ENCODE measurements at places on chromosomes 3 and 15. TPM values are rescaled to one million over a fixed set of nuclear protein-coding genes. Genes with fewer than 3 reads are reported as not detected.
A peak's percentile ranks its signal among the peaks of the same experiment; 100 is the strongest.

DNAH12 gene
- 0.07 TPM for total RNA-seq

GRCh38 chr3:13605555-13605954, 56.6 kb downstream of the FBLN2 start:
- no peak overlapping the region for H3K4me3 ChIP-seq
- H3K4me1 ChIP-seq, result no peaks in the 10 kb centered on the region
- H3K36me3 ChIP-seq, result peaks cover 2% of the 10 kb centered on the region
- H3K27me3 ChIP-seq, result no peaks in the 10 kb centered on the region

- H3K4me1 ChIP-seq, result no peaks in the 10 kb centered on the region
- H3K36me3 ChIP-seq, result no peaks in the 10 kb centered on the region
- H3K27ac ChIP-seq, result no peak overlapping the region
Measured at GRCh38 chr3:133158686-133159085, 120.5 kb downstream of the TMEM108 start.

DNA sequence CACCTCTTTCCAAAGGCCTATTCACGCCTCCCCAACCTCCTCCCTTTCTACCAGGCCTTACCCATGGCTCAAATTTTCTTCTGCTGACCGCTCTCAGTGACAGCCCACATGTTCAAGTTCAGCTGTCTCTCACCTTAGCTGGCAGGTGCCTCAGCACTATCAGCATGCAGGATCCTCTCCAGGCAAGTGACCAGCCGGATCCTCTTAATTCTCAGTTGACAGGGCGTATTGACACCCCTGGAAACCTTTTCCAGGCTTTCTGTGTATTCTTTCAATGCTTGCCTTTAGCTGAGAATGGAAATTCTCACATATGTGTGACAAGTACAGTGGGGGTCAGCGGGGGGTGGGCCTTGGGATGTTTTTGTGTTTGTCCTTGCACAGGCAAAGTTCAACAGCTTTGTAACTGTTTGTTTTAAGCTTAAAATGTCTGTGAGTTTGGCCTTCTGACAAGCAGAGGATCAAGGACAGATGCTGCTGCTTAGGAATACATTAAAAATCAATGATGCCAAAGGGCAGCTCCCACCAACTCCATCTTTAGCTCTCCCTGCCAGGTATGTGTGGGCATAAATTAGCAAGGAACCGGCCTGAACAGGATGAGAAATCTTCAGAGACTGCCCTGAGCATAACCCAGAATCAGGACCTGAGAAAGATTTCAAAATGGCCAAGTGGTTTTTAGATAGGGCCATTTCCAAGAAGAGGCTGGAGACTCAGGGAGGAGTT, 17.4 kb upstream of the BDH1 start:
- H3K36me3 ChIP-seq, result peaks cover 14% of the 10 kb centered on the region
- peaks cover 16% of the 10 kb centered on the region for H3K27me3 ChIP-seq
- no peak for DNase-seq
- no peak overlapping the region for H3K4me3 ChIP-seq
- peaks cover 8% of the 10 kb centered on the region for H3K4me1 ChIP-seq
- no peak overlapping the region for H3K27ac ChIP-seq

GRCh38 chr3:111700054-111700453, 104.9 kb upstream of the ZBED2 start:
- peak overlapping the region; percentile 34 for H3K4me3 ChIP-seq
- peaks cover 32% of the 10 kb centered on the region for H3K4me1 ChIP-seq
- peaks cover 15% of the 10 kb centered on the region for H3K36me3 ChIP-seq
- H3K27me3 ChIP-seq, result no peaks in the 10 kb centered on the region
- peak; percentile 23 for DNase-seq

ESYT3 gene
- 0.09 TPM for total RNA-seq

DNA sequence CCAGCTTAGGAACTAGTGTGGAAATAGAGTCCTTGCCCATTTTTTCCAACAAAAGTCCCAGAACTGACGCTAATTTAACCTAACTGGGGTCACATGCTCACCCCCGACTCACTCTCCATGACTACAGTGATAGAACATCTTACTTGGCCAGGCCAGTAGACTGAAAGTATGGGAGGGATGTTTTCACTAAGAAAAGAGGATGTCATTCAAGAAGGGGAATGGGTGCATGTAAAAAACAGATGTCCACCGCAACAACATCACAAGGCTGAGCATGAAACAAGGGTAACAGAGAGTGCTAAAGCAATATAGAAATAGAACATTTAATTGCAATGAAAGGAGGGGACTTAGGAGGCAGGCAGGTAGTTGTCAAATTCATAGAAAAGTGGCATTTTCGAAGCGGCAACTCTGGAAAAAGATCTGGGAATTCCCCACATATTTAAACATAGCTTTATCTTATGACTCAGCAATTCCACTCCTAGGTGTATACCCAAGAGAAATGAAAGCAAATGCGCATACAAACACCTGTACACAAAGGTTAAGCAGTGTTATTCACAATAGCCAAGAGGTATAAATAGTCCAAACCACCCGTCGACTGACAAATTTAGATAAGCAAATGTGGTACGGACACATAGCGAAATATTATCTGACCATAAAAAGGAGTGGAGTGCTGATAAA, 41.1 kb upstream of the UBE2E2 start:
- no peaks in the 10 kb centered on the region for H3K36me3 ChIP-seq
- H3K4me1 ChIP-seq, result peaks cover 4% of the 10 kb centered on the region
- no peak overlapping the region for H3K27ac ChIP-seq
- H3K27me3 ChIP-seq, result no peaks in the 10 kb centered on the region
- no peak overlapping the region for H3K4me3 ChIP-seq

DNA sequence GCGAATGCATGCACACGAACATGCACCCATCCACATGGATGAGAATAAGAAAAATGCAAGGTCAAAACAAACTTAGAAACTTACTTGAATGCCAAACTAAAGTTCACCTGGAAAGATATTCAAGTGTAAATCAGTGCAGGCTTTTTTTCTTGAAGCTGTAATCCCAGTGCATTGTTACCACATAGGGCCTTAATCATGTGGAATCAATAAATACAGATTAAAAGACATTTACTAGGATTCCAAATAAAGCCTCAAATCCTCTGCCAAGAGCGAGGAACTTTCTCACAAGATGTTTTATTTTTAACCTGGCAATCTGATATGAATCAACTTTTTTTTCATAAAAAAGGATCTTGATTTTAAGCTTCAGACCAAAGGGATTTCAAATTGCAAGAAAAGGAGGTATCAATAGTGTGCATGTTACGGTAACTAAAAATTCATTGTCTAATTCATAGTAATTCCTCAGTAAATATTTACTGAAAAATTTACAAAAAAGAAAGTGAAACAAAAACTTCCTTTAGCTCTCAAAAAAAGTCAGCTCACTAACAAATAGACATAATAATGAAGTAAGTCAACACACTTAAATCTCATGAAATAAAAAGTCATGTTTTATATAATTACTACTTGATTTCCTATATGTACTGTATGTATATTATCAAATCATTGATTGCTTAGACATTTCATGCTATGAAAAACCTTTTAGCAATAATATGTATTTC, 978.6 kb downstream of the PLOD2 start:
- DNase-seq, result no peak
- no peak overlapping the region for H3K27ac ChIP-seq
- no peaks in the 10 kb centered on the region for H3K27me3 ChIP-seq
- H3K4me1 ChIP-seq, result no peaks in the 10 kb centered on the region

- peaks cover 7% of the 10 kb centered on the region for H3K27me3 ChIP-seq
- H3K27ac ChIP-seq, result no peak overlapping the region
- peaks cover 15% of the 10 kb centered on the region for H3K4me1 ChIP-seq
- DNase-seq, result no peak
- no peaks in the 10 kb centered on the region for H3K36me3 ChIP-seq
- H3K4me3 ChIP-seq, result no peak overlapping the region
Measured at GRCh38 chr3:185280572-185281365, 26.9 kb upstream of the EHHADH start.

GRCh38 chr3:15319575-15319974, 12.8 kb downstream of the SH3BP5 start:
- peaks cover 39% of the 10 kb centered on the region for H3K4me1 ChIP-seq
- H3K27ac ChIP-seq, result no peak overlapping the region
- H3K27me3 ChIP-seq, result no peaks in the 10 kb centered on the region
- no peaks in the 10 kb centered on the region for H3K36me3 ChIP-seq
- H3K4me3 ChIP-seq, result no peak overlapping the region
- DNase-seq, result no peak

ARPP21 gene
- not detected for total RNA-seq

COPG1 gene
- total RNA-seq, result 114 TPM

NSMCE3 gene
- total RNA-seq, result 10.5 TPM
